ENCODE measurements at places on chromosomes 5 and 9.

- DNase-seq = no peak
Observed at GRCh38 chr5:113253037-113253436, 181.8 kb downstream of the TSSK1B start.

DNA sequence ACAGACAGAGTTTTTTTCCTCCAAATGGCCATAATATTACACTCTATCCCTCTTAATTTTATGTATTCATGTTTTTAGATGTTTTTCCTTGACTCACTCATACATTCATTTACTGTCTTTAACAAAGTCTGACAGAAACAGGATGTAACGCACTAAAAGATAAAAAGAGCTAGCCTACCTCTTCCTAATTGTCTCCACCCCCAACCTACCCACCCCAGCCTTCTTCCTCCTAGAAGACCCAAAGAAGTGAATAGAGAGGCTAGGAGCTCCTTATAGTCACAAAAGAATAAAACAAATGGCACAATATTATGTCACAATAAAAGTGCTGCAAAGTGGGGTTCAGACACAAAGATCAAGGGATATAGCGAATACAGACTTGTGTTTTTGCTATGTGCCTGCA, 719 bp downstream of the NOL8 start:
- DNase-seq = no peak

- no peak for DNase-seq
Observed at GRCh38 chr5:115415143-115415491, 118.7 kb upstream of the CCDC112 start.

- no peak for DNase-seq
Observed at GRCh38 chr9:89191004-89191403, 12.4 kb upstream of the SHC3 start.

GRCh38 chr5:94524841-94525697, 93.3 kb downstream of the KIAA0825 start:
- no peak for DNase-seq

- DNase-seq = no peak
Observed at GRCh38 chr9:22279636-22280035, 167.0 kb upstream of the DMRTA1 start.

DNA sequence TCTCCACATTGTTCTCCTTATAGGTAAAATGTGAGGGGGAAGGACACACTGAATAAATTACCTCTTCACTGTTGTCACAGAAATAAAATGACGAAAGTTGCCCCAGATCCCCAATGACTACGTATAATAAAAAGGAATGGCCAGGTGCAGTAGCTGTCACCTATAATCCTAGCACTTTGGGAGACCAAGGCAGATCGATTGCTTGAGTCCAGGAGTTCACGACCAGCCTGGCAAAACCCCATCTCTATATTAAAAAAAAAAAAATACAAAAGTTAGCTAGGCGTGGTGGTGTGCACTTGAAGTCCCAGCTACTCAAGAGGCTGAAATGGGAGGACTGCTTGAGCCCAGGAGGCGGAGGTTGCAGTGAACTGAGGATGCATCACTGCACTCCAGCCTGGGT, 82.2 kb upstream of the APC start:
- DNase-seq = no peak

DNA sequence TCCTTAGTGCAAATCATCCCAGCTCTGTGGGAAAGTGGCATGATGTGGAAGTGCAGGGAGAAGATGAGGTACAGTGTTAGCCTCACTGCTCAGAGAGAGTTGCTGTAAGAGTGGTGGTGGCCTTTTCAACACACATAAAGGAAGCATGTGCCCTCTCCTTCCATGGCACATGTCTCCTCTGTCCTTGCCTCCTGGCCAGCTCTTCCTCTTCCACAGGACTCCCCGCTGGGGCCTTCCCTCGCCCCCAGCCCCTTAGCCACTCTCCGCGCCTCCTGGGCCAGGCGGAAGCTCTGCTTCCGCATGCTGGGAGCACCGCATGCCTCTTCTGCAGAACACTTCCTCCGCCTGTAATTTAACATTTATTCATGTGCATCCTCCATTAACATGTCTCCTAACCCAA, 4.8 kb upstream of the KCNMB1 start:
- no peak for DNase-seq
